GM12892 (cell line): ENCODE measurements at places on chromosomes 11 and 22.

DNA sequence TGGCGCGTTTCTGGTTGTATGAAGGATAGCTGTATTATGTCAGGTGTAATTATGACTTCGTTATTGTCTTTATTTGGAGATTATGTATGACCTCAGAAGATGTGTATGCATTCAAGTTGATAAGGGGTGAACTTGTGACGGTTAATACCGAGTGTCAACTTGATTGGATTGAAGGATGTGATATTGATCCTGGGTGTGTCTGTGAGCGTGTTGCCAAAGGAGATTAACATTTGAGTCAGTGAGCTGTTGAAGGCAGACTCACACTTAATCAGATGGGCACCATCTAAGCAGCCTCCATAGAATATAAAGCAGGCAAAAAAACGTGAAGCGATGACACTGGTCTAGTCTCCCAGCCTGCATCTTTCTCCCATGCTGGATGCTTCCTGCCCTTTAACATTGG lies 15.3 kb upstream of the CD82 start:
- no peak for DNase-seq

DNA sequence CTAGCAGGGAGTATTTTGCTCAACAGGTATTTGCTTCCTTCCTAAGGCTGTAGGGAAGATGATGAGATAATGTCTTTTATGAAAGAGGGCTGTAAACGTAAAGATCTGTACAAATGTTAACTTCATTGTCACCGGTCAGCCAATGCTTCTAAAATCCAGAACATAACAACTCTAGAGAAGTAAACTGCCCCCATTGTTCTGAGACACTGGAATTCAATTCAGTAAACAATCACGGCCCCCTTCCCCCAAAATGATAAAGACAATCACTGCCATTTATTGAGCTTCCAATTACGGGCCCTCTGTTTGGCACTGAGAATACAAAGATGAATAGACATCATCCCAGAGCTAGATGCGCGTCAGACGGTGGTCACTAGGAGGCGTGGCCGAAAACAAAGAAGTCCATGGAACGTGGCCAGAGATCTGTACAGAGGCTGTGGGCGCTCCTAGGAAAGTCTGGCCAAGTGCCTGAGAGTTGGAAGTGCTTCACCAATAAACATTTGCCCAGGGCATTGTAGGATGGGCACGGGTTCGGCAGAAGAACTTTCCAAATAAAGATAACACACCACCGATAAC lies 576 bp downstream of the TMEM258 start:
- no peak for DNase-seq

- no peak for DNase-seq
These were observed 1.3 kb upstream of the SLC3A2 start for GRCh38 chr11:62879235-62879978.

- DNase-seq, result no peak
These were observed 122.5 kb downstream of the KCNQ1OT1 start for GRCh38 chr11:2577031-2577990.

GRCh38 chr22:25650833-25651232 lies 86.4 kb downstream of the GRK3 start:
- DNase-seq, result no peak

DNA sequence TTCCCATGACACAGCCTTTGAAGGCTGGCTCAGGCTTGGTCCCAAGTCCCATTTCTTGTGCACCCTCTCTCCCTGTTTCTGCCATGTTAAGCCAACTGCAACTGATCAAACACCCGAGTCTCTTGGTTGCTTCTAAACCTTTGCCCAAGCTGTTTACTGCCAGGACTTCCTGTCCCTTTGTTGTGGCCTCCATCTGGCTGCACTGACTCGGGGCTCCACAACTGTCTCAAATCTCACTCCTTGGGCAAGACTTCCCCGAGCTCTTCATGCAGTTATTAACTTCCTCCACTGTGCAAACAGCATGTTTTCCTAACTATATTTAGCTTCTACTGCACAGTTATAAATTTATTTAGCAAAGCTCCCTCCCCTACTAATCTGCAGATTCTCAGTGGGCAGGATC lies 4.3 kb downstream of the VPREB1 start:
- no peak for DNase-seq

- DNase-seq, result no peak
These were observed 381.2 kb downstream of the MN1 start for GRCh38 chr22:27420195-27420816.

GRCh38 chr22:39153220-39153717 lies 789 bp upstream of the CBX7 start:
- DNase-seq, result no peak

GRCh38 chr11:98300719-98301118 lies 720.0 kb upstream of the CNTN5 start:
- DNase-seq, result no peak

DNA sequence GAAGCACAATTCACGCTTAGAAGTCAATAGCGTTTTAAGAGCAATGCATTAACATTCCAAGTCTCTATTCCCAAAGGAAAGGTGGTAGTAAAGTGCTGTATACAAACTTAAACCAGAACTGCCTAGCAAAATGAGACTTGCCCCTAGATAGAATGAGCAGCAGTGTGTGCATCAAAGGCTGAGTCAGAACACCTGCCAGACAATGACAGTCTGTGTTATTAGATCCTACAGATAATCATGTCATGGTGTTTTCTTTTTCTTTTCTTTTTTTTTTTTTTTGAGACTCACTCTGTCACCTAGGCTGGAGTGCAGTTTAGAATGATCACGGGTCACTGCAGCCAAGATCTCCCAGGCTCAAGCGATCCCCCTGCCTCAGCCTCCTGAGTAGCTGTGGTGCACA lies 1.6 kb downstream of the RTCB start:
- DNase-seq, result no peak

DNA sequence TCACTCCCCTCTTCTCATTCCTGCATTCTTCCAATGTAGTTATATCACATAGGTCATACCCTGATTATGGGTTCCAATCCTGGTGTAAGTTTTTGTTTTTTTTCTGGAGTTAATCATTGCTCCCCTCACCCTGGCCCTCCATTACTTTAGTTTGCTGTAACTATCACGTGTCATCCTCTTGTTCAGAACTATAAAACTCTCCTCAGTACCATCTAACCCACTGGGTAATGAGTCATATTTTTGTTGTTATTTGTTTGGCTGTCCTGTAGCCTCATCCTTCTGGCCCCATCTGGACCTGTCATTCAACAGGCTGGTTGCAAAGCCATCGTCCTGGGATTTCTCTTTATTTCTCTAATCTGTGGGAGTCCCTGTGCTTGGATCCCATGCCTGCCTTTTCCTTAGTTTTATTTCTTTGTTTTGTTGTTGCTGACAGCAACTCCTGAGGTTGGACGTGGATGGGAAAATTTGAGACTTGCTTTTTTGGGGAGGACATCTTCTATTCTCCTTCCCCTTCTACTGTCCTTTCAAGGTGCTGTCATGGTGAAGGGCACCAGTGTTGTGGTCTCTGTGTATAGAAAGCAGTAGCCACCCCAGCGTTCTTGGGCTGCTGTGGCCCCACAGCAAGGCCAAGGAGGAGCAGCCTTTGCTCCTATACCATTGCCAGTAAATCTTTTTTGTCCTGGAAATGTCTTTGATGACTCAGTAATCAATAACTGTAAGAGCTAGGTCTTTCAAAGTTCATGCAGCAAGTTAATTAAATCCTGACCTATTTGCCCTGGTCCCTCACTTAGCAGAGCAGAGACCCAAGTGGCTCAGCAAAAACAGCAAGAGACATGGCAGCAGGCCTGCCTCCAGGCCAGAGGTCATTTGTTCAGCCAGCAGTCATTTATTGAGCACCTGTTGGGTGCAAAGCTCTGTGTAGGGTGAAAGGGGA lies 82.5 kb downstream of the C22orf31 start:
- no peak for DNase-seq

DNA sequence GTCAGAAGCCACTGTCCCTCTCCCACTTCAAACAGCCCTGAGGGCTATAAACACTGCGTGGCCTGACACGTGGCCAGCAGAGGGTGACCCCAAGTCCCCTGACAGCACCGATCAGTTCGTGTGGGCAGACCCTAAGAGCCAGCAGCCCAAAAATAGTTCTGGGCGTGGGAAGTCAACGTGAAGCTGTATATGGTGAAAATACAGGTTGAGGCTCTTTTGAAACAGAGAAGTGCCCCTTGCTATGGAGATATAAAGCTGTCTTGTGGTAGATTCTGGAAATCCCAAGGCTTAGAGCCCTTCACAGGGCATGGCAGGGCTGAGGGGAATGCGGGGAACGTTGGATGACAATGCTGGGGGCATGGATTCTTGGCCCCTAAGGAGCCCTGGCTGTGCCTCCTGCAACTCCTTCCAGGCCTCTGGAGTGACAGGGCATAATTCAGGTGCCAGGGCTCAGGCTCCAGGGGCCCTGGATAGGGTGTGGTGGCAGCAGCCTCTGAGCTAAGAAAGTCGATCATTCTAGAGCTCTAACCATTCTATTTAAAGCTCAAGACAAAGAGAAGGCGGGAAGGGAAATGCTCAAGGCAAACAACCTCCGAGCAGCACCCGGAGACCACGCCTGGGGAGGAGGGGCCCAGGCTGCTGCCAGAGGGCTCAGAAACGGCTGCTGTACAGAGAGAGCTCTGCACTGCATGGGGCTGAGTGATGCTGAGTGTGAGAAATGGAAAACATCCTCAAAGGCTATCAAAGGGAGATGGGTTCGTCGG lies 60.4 kb upstream of the CD5 start:
- peak; percentile 80 for DNase-seq

DNA sequence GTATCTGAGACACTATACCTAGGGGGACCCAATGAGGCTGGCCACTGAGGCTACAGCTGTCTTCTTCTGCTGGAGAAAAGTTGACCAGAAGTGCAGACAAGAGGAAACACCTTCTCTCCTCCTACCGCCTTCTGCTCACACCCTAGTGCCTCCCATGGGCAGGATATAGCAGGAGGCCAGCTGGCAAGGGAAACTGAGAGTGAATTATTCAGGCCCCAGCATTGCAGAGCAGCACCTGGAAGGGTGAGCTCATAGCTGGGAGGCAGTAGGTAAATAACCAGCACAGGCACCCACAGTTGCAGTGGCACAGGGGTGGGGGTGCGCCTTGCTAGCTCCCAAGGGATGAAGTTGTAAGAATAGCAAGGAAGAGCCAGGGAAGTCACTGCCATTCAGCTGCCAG lies 267.4 kb upstream of the NCAM1 start:
- DNase-seq, result no peak

DNA sequence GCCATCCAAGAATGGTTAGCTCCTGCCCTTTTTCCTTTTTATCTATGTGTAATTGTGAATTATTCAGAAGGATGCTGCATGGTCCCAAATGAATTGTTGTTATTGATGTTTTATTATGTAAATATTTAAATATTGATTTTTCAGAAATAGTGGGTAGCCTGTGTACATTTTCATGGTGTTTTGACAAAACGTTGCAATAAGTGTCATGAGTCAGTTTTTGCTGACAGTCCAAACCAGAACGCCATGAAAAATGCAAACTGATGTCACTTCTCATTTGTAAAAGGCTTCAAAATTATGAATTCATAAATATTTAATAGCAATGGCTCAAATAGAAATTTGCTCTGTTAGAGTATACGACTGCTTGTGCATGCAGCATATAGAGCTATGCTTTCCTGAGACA lies 422.5 kb downstream of the CNTN5 start:
- DNase-seq, result no peak

GRCh38 chr11:124717786-124718651 lies 21.7 kb upstream of the NRGN start:
- DNase-seq, result no peak
